Fibroblast of the aortic adventitia (primary cell): ENCODE measurements at places on chromosomes 12 and 14.

DNA sequence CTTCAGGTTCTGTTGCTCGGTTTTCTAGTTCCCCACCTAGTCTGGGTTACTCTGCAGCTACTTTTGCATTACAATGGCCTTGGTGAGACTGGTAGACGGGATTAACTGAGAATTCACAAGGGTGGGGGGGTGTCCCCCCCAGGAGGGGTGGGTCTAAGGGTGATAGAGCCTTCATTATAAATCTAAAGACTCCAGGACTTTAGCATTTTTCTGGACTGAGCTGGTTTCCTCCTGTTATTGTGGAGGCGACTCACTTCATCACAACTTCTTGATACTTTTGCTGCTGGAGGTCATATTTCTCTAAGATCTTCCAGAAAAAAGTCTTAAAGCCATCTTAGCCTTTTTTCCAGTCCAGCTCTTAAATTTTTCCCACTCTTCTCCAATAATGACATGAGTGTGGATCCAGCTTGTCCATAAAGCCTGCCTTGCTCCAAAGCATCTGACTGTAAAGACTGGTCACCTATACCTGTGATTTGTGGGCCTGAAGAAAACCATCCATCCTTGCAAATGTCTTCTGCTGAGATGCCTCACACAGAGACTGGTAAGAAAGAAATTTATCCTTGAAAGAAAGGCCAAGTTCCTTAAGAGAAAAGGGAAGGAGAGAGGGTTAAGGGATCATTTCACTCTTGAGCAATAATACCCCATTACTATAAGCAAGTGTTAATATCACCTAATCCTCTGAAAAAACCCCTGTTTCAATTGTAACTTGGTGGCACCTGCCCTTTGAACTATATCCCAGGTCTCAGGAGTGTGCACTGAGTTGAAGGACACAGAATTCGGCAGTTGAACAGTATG, 19.7 kb upstream of the SLC2A14 start:
- no peak for DNase-seq

- no peak for DNase-seq
Measured at GRCh38 chr14:60097974-60098373, 6.3 kb downstream of the PCNX4 start.

GRCh38 chr12:131038961-131039950, 85.5 kb downstream of the ADGRD1 start:
- no peak for DNase-seq

- DNase-seq = no peak
Measured at GRCh38 chr14:61460718-61461611, 139.6 kb downstream of the PRKCH start.

DNA sequence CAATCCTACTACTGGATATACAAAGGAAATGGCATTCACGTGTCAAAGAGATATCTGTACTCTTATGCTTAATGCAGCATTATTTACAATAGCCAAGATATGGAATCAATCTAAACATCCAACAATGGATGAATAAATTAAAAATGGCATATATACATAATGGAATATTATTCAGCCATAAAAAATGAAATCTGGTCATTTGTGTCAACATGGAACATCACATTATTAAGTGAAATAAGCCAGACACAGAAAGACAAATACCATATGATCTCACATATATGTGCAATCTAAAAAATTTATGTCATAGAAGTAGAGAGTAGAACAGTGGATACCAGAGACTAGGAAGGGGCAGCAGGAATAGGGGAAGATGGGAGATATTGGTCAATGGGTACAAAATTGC, 228.8 kb upstream of the TBX3 start:
- no peak for DNase-seq

DNA sequence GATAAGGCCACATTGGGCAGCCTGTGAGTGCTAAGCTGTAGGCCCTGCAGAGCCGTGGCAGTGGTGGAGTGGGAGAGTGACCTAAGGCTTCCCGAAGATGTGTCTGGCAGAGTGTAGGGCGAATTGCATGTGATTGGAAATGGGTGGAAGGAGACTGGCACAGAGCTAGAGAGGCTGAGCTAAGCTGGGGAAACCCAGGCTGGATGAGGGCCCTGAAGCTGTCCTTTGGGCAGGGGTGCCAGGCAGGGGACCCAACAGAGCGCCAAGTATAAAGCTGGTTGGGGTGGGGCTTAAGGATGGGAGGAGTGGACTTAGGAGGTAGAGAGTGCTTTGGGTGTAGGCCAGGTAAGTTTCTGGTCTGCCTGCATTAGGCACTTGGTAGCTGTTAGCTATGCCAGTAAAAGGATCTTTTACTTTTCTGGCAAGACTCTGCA, 47.9 kb downstream of the WDR20 start:
- peak; percentile 26 for DNase-seq

DNA sequence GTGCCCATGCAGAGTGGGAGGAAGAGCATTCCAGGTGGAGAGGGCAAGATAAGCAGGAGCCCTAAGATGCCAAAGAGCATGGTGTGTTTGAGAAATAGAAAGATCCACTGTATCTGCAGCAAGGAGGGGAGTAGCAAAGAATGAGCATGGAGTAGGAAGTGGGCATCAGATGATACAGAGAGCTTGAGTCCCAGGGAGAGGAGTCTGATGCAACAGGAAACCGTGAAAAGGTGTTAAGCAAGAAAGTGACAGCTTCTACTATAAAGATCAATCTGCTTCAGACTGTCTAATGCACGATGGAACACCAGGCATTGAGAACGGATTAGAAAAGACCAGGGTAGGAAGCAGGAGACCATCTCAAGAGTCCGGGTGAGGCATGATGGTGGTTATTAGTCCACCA, 12.3 kb upstream of the GPRC5D start:
- no peak for DNase-seq

DNA sequence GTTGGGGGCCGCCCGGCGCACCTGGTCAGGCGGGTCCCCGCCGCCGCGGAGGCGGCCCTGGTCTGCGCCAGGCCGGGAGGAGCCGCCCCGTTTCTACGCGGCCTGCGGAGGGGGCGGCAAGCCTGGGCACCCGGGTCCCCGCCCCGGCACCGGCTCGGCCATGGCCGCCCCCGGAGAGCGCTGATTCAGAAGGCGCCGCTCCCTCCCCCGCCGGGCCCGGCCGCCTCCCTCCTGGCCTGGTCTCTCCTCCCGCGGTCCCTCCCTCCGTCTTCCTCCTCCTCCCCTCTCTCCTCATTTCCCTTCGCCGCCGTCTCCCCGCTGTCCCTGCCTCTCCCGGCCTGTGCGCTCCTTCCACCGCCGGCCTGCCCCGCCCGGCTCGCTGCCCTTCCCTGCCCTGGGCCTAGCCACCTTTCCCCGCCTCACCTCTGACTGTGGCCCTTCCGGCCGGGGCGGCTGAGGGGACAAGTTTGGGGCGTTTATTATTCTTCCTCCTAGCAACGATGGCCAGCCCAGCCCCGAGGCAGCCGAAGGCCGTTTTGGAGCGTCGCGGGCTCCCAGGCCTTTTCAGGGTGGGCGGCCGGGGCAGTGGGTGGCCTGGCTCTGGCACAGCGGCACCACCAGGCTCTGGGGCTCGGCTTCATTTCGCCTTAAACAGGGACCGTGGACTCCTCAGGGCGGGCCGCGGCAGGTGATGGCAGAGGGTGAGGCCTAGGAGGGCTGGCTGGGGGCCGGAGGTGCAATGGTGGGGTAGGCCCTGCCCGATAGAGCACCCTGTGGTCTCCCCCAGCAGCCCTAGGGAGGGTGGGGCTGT, 768 bp downstream of the CEP170B start:
- DNase-seq = peak; percentile 61

DNA sequence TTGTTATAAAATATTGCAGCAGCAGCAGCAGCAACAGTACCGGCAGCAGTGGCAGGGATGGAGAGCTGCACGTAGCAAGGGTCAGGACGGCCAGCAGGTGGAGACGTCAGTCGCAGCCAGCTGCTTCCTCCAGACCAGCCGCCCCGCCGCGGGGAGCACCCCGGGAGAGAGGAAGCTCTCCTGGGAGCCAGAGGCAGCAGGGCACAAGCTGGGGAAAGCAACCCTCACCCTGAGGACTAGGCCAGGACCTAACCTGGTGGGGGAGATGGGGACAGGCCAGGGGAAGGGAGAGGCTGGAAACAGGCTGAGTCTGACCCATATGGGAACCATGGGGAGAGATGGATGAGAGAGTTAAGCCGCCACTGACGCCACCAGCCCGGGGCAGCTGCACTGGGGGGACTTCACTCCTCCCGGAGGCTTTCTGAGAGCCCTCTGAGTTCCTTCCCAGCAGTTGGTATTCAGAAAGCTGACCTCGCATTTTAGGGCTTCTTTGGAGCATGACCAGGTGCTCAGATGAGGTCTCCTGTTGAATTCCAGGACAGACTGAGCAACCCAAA, 56.3 kb downstream of the SPTB start:
- DNase-seq = peak; percentile 60

GRCh38 chr14:96216627-96217026, 12.0 kb downstream of the BDKRB2 start:
- DNase-seq = no peak

DNA sequence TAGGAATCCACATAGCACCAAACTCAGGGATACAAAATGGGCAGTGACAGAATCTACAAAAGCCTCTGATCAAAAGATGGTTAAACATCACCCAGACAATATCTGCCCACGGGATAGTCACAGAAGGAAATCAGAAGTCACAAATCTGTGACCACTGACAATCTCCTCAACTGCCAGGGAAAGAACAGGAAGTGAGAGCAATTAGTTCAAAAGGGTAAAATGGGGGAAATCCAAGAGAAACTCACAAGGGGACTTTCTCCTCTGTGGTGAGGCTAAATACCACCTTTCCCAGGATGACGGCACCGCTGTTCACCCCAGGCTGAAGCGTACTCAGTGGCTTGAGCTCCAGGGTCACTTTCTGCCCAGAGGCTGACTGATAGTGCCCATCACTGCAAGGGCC, 10.7 kb downstream of the TTC5 start:
- no peak for DNase-seq

DNA sequence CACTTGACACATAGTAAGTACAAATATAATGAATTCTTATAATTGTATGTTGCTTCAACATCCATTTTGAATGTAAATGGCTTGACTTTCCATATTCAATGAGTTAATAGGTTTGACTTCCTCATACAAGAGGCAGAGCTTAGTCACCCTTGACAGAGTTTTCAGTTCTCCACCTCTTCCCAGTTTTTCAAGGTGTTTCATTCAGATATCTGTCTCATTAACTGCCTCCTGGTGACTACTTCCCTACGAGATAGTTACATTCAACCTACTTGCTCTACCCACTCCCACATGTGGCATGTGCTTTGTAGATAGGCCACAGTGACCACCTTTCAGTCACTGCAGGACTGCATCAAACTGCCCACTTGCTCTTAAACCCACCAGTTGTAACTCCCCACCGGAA, 60.0 kb downstream of the MYF5 start:
- no peak for DNase-seq

DNA sequence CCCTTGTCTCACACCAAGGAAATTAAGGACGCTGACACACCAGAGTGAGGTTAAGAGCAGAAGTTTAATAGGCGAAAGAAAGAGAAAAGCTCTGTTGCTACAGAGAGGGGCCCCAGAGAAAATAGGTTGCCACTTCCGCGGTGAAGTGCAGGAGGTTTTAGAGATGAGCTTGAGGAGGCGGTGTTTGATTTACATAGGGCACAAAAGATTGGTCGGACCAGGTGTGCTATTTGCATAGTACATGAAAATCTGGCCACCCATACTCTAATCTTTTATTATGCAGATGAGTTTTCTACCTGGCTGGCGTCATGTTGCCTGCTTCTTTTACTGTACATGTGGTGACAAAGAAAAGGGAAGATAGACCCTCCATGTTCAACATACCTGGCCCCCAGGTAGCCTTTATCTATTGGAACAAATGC, 23.3 kb upstream of the MYF6 start:
- DNase-seq = no peak

DNA sequence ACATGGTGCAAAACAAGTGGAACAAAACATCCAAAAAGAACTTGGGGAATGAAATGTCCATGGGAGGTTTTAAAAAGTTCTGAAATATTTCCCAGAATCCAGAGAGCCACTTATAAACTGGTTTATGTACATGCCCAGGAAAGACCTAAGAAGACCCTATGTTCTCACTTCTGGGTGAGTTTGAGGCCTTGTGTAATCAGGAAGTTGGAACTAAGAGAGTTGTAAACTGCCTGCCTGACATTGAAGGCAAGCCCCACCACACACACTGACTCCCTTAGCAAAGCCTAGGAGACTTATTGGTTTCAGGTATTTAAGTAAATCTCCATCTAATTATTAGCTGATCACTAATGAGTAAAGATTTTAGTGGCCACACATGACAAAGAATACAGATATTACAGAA, 142.5 kb downstream of the LRIG3 start:
- DNase-seq = no peak

DNA sequence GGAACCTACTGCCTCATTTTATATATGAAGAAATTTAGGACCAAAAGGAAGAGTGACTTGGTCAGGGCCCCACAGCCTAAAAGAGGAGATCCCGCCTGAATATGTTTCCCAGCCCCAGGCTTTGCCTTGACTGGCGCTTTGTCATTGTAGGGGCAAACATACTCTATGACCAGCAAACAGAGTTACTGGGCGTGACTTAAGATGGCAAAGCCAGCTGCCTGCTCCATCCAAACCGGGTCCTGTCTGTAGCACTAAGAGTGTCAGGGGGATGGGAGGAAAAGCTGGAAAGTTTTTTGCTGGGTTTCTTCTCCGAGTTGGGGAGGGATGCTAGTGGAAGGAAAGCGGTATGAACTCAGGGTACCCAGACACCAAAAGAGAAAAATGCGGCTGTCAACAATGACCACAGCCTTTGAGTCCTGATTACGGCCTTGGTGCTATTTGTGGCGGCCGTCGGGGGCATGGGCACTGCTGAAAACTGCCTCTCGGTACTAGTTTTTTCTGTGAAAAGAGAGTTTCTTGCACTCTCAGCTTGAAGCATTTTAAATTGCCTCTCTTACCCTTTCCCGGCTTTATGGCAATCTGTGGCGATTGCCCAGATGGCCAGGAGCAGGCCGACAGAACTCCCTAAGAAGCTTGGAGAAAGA, 82.7 kb downstream of the PRIMA1 start:
- DNase-seq = no peak

DNA sequence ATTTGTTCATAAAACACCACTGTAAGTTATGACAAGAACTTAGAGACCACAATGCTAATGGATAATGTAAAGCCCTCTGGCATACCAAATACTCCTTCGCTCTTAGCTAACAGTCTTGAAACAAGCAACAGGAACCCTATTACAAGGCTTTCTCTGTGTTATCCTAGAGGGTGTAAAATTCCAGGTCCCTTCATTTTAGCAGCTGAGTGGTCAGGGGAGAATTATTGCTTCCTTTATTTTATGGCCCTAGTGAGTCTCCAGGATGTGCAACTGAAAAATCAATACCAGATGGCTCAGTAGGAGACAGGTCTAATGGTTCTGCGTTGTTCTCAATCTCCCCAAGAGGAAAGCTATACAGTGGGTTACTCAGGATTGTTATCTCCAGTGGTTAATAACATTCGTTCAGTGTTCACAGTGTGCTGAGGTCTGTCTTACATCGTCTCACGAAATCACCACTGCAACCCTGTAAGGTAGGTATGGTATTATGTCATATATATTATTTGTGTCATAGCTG, 172.7 kb upstream of the CNOT2 start:
- no peak for DNase-seq
